ENCODE measurements at places on chromosomes 1 and 21.

GRCh38 chr1:228944296-228944695, 209.0 kb downstream of the RHOU start:
- DNase-seq, result no peak

GRCh38 chr1:6999826-7000225, 214.6 kb downstream of the CAMTA1 start:
- DNase-seq, result no peak

- DNase-seq, result no peak
These were observed 135.5 kb downstream of the GLIS1 start for GRCh38 chr1:53603431-53603830.

- no peak for DNase-seq
These were observed 219.0 kb upstream of the POU3F1 start for GRCh38 chr1:38265293-38266196.

Data from NCI-H2081 (cell line).